Right kidney (tissue), 9 donors: ENCODE measurements at places on chromosomes 3 and 15.

DNA sequence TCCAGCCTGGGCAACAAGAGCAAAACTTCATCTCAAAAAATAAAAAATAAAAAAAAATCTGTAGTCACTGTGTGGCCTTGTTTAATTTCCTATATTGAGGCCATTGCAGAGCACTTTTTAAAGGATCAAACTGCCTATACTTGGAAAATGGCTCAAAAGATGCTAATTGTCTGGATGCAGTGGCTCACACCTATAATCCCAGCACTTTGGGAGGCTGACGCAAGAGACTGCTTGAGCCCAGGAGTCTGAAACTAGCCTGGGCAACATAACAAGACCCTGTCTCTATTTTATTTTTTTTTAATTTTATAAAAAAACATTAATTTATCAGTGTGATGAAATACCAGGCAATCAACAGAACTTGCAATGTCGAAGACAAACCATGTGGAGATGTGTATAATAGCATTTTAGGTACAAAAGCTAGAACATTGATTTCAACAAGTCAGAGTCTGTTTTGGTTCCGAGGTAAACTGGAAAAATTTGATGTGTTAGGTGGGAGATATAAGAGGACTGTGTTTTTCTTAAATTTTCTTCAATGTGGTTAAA is 47.0 kb upstream of the SETD2 start:
- no peak for DNase-seq

DNA sequence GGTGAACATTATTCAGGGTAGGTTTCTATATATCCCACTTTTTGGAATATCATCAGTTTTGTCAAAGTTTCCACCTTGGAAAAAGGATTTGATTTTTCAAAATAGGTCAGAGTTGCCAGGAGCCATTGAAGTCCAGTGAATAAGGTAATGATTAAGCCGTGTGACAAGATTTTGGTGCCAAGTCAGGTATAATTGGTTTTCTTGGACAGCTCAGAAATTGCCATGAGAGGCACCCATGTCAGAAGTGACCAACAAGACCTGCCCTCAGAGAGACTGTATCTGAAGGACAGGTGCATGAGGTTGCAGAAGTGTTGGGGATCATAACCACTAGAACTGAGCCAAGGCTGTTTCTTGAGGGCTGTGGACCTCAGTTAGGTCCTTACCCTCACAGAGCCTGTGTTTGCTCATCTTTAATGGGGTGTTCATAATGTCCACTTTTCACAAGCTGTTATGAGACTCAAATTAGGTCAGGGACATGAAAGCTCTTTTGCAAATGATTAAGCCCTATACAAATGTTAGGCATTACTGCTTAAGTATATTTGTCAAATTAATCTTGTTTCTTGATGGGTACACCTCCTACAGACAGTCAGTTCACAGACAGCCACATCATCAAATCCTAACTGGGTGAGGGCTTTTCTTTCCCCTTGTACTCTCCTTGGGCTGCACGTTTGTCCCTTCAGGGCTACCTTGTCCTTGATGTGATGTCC is 32.3 kb downstream of the CASR start:
- no peak for DNase-seq

- no peak for DNase-seq
Observed at GRCh38 chr3:427128-427527, 230.6 kb downstream of the CHL1 start.

GRCh38 chr3:100581650-100582049 is 27.8 kb upstream of the ADGRG7 start:
- DNase-seq = no peak

- no peak for DNase-seq
Observed at GRCh38 chr3:53764026-53764775, 82.0 kb downstream of the CHDH start.

DNA sequence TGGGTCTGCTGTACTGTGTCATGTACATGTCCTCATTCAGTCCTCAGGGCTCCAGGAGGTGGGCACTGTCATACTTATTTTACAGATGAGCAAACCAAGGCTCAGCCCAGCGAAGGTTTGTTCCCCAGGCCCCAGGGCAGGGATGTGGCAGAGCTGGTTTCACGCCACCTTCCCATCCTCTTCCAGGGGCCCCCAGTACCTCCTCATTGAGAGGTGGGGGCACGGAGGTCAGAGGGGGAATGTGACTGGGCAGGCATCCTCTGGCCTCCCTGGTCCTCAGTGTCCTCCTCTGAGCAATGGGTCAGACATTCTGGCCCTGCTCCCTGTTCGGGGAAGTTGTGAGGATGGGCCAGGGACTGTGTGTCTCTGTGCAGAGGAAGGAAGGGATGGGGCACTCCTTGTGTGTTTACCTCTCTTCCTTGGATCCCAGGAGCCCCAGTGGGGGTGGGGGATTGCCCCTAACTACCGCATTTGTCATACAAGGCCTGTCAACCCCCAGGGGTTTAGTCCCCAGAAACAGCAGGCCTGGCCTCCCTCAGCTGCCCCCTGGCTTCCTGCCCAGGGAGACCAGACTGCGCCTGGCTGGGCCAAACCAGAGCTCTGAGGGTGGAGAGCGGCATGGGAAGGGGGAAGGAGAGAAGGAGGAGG is 65.9 kb upstream of the LCTL start:
- peak; percentile 30 for DNase-seq

- DNase-seq = peak; percentile 62
Observed at GRCh38 chr15:77569729-77570125, 63.0 kb downstream of the LINGO1 start.

- DNase-seq = no peak
Observed at GRCh38 chr3:124257336-124257864, 265.5 kb upstream of the ROPN1 start.

DNA sequence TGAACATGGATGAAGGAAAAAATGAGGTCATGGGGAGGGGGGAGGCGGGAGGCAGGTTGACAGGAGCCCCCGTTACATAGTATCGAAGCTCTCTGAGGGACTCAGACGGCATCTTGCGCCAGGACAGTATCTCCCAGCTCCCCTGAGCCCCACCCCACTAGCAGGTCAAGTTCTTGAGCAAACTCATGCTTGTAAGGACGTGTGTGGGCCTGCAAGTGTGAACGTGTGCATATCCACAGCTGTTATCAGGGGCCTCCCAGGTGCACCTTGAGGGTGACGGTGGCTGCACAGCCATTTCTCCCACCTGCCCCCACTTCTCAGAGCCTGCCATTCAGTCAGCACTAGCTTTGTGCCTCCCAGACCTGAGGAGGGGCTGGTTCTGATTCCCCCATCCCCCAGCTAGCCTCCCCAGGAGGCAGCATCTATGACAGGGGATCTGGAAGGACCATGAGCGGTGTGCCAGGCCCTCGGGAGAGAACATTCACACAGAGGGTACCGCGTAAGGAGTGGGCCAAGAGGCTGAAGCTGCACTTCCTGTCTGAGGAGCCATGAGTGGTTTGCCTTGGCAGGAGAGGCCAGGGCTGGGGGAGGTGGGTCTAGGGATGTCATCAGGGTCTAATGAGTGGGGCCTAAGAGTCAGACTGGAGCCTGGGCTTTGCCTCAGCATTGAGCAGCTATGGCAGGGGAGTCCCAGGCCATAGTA is 2.9 kb downstream of the SEMA3F start:
- no peak for DNase-seq

DNA sequence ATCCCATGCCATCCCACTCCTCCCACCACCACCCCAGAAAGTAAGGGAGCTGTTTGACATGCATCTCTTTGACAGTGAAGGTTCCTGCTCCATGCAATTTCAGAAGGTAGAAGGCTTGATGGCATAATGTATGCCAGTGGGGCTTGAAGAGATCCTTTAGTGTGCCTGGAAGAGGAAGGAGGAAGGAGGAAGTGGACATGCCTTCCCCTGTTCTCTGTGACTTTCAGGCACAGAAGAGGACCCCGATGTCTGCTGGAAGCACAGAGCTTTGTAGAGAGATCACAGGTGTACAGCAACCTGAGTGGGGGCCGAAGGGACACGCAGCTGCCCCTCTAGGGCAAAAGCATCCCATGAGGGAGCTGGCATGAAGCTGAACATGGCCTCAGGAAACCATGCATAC is 171.6 kb downstream of the CD47 start:
- no peak for DNase-seq

GRCh38 chr15:73337187-73337586 is 31.6 kb downstream of the HCN4 start:
- DNase-seq = no peak

- no peak for DNase-seq
Observed at GRCh38 chr3:73674280-73674679, 49.5 kb upstream of the PDZRN3 start.

GRCh38 chr15:33735637-33736247 is 232.6 kb upstream of the CHRM5 start:
- no peak for DNase-seq

GRCh38 chr15:80582816-80583423 is 112.2 kb upstream of the ABHD17C start:
- no peak for DNase-seq

DNA sequence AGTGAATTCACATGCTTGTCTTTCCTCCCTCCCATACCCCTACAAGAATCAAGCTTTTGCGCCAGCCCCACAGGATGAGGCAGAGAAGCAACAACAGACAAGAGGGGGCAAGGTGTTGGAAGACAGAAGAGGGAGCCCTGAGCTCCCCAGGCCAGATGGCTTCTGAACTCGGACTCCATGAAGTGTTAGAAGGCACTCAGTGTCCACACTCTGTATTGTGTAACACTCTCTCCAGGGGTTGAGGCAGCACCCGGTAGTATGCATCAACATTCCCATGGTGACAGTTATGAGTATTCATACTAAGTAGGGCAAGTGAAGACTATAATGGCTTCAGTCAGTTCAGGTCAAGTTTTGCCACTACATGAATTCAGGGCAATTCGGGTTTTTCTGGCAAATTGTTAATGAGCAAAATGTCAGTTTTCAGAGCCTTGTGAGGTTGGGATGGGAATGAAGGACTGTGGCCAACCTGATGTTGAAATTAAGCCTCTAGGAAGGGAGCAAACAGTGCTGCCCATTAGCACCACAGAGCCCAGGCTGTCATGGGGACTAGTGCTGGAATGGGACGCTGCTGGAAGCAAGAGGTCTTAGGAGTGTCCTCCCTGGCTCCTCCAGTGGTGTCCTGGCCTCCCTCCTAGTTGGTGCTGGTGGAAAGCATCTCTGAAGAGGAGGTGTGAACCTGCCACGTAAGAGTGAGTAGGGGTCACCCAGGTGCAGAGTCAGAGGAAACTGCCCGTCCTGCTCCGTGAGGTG is 79.4 kb downstream of the KLF15 start:
- DNase-seq = no peak

- no peak for DNase-seq
Observed at GRCh38 chr3:113179235-113179824, 32.0 kb upstream of the BOC start.

DNA sequence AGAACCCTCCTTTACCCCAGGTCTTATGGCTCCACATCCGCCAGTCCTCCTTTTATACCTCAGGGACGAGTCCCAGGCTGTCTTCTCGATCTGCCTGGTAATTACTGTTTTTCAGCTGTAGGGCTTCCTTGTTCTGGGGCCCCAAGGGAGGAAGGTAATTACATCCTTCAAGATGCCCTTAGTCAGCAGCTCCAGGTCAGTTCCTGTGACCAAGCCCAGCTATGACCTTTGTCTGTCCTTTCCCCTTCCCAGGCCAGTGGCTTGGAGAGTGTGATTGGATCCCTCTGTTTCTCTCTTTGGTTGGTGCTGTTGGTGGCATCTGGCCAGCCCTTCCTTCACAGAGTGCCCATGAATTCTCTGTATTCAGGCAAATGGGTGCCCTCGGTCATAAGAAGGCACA is 92.6 kb downstream of the AAGAB start:
- DNase-seq = no peak

GRCh38 chr15:50066666-50067065 is 52.4 kb downstream of the ATP8B4 start:
- no peak for DNase-seq

GRCh38 chr3:121648219-121648958 is 12.3 kb downstream of the HCLS1 start:
- DNase-seq = no peak

DNA sequence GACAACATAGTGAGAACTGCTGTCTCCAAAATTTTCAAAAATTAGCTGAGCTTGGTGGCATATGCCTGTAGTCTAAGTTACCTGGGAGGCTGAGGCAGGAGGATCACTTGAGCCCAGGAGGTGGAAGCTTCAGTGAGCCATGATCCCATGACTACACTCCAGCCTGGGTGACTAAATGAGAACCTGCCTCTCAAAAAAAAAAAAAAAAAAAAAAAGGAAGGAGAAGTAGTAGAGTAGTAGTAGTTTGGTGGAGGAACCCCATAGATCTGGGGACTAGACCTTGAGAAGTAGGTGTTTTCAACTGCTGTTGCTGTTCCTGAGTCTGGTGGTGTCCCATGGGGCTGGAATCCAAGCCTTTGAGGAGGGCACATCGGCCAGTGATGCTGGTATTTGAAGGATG is 38.4 kb upstream of the UBE2E2 start:
- no peak for DNase-seq

- no peak for DNase-seq
Observed at GRCh38 chr3:136069933-136070332, 104.4 kb downstream of the PPP2R3A start.

DNA sequence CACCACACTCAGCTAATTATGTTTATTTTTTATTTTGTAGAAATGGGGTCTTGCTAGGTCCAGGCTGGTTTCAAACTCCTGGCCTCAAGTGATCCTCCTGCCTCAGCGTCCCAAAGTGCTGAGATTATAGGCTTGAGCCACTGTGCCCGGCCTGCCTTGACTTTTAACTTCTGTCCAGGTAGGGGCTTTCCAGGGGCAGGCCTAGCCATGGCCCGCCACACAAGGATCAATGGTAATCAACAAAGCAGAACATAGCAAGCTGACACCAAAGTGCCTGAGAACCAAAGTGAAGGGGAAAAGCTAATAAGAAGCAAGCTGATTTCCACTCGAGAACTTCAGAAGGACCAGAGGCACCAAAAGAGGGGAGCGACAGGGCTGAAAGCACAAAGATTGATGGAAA is 9.4 kb upstream of the CRTC3 start:
- DNase-seq = no peak

GRCh38 chr3:150131663-150132062 is 161.0 kb upstream of the PFN2 start:
- no peak for DNase-seq

GRCh38 chr15:47791161-47791560 is 73.9 kb downstream of the SEMA6D start:
- DNase-seq = no peak

DNA sequence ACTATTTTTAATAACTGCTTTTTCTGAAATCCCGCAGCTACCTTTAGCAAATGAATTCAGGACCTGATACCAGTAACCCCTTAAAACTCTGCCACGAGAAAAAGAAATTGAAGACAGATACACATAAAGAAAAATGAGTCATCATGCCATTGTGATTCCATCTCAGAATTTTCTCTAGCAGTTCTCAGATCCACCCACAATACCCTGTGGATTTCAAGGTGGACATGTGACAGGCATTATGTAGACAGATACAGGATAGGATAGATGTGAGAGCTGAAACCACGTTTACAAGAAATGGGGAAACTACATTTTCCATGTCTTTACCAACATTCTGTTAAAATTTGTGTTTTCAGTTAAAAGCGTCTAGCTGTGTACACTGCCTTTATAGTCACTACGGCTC is 291.9 kb upstream of the NR2F2 start:
- DNase-seq = no peak

DNA sequence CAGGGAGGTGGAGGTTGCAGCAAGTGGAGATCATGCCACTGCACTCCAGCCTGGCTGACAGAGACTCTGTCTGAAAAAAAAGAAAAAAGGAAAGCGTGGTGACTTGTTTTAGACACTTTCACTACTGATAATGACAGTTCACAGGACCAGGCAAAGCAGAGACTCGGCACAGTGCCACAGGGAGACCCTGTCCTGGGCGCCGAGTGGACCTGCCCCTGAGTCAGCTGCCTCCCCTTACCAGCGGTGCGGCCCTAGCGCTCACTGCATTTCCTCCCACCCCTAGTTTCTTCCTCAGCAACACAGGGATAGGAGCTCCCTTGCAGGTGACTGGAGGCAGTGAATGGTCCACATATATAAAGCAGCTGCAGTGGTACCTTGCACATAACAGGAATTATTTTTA is 38.7 kb upstream of the NSMCE3 start:
- no peak for DNase-seq
